ENCODE measurements at places on chromosomes 16 and 17.
A peak's percentile ranks its signal among the peaks of the same experiment; 100 is the strongest.

DNA sequence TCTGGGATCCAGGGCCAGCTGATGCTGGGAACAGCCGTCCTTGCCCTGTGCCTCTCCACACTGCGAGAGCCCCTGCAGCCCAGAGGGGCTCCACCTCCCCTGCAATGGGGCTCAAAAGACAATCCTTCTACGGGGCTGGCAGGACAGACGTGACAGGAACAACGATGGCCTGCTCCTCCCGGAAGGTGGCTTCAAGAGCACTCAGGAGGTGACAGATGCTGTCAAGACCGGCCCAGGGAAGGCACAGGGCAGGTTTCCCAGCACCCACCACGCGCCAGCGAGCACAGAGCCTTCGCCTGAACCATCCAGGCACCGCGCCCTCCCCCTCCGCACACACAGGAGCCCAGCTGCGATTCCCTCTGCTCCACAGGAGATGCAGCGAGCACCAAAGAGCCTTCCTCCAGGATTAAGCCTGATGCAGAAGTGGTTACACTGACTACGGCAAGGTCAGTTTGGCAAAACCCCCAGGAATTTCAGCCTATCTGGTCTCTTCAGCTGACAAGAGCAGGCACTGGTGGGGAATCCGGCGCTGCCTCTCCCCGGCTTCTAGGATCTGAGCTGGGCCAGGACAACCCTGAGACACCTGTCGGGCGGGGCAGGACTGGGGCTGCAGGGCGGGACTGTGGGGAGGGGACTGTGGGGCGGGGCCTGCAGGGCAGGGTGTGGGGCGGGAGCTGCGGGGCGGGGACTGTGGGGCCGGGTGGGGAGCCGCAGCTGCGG, 103.4 kb downstream of the ZNF778 start:
- no peak for DNase-seq

DNA sequence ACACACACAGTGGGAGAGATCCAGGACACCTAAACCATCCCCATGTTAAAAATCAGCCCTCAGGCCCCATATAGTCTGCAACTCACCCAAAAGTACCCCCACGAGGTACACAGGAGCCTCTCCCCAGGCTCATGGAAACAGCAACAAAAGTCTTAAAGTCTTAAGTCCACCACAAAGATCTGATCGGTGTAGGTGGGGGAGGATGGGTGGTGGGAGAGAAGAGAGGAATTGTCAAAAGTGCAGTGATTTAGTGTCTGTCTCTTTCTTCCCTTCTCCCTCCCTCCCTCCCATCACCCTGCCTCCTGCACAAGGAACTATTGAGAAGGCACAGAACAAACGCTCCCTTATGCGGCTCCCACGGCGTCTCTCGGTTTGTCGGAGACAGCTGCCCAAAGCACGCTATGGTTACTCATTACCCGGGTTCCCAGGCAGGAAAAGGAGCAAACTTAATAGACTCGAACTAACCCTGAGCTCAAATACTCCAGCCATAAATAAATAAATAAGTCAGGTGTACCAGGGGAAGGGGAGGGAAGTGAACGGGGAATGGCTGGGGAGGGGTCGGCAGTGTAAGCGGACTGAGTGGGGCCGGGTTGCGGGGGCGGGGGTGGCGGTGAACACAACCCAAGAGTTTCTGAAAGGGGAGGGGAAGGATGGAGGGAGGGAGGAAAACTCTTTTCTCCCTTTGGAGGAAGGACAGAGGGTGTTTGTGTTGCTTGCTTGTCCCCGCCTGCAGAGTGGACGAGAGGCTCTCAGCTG, 477.4 kb downstream of the SLC39A11 start:
- no peak for DNase-seq

DNA sequence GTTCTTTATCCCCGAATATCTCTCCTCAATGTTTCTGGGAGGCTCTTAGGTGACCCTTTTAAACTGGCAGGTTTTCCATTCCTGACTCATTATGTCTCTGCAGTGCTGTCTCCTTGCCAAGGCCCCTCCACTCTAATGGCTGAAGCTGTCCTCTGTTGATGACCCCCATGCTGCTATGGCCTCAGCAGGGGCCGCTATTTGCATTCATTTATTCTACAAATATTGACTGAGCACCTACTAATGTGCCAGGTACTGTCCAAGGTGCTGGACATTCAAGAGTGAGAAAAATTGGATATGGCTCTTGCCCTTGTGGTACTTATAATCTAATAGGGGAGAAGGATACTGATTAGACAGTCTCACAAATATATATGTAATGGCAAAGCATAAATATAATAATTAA, 55.4 kb downstream of the GP2 start:
- no peak for DNase-seq

DNA sequence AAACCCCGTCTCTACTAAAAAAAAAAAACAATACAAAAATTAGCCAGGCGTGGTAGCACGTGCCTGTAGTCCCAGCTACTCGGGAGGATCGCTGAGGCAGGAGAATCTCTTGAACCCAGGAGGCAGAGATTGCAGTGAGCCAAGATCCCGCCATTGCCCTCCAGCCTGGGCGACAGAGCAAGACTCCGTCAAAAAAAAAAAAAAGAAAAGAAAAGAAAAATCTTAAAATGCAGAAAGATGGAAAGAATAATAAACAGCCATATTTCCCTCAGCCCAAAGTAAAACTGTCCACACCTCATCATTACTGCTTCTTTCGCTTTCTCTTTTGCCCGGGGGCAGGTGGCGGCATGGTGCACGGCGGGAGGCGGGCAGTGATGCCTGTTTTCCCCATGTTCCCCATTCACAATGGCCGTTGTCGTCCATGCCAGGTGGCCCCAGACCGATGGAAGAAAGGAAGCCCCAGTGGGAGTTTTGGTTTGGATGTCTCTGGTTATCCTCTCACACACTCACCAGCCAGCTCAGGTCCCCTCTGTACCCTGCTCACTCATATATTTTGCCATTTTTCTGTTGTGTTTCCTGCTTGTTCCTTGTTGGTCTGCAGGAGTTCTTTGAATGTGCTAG, 37.0 kb upstream of the PEMT start:
- DNase-seq = peak; percentile 9

GRCh38 chr16:57592591-57593003, 35.8 kb upstream of the ADGRG1 start:
- DNase-seq = peak; percentile 65

GRCh38 chr17:4901648-4902344, 1.1 kb downstream of the CHRNE start:
- DNase-seq = peak; percentile 61

DNA sequence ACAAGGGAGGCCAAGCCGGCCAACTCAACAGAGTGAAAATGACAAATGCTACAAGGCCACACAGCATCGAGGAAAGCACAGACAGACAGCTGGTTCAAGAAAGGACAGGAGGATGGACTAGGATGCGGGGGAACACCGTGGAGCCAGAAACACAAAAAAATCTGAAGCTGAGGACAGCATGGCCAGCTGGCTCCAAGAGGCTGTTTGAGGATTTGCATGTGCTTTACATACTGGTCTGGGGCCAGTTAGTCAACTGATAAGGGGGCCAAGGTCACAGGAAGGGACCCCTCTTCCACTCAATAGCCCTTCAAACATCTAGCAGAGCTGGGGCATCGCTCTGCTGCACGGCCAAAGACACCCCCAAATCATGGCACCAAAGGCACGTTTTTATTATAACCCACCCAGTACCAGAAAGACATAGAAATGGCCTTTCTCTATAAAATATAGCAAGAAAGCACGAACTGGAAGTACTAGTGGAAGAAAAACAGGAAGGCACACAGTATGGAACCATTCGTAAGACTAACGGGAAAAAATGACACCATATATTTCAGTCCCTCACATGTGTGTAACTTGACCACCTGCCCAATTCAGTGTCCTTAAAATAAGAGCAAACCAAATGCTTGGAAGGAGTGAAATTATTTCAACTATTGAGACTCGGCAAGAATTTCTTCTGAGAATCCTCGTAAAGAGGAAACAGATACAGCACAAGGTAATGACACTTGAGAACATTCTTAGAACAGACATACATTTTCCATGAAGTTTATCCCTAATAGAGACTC, 7.8 kb upstream of the SRL start:
- DNase-seq = no peak

GRCh38 chr16:68238029-68238345, 2.1 kb upstream of the ESRP2 start:
- no peak for DNase-seq

- no peak for DNase-seq
Observed at GRCh38 chr16:85370881-85371651, 242.1 kb upstream of the GSE1 start.
